ENCODE measurements at places on chromosomes 6 and 20. TPM values are rescaled to one million over a fixed set of nuclear protein-coding genes. Genes with fewer than 3 reads are reported as not detected.

The VTA1 gene
- total RNA-seq = 20.1 TPM

The PCSK2 gene
- total RNA-seq = not detected

The MCCD1 gene
- not detected for total RNA-seq

The UTRN gene
- 297 TPM for total RNA-seq

The PSMB9 gene
- 148 TPM for total RNA-seq

The TMEM74B gene
- not detected for total RNA-seq

The OLIG3 gene
- total RNA-seq = not detected

The PTCRA gene
- 1.1 TPM for total RNA-seq

The JAG1 gene
- total RNA-seq = 0.30 TPM

The SAMD5 gene
- total RNA-seq = not detected

The SSR1 gene
- 81.0 TPM for total RNA-seq

The HSPA1L gene
- 5.5 TPM for total RNA-seq

The SOBP gene
- not detected for total RNA-seq

The CRIP3 gene
- 3.8 TPM for total RNA-seq

The FAM83C gene
- total RNA-seq = not detected

The KIF25 gene
- not detected for total RNA-seq

The MC3R gene
- total RNA-seq = not detected

The SLC35F1 gene
- not detected for total RNA-seq

The SSTR4 gene
- not detected for total RNA-seq

The NMBR gene
- total RNA-seq = not detected

The SLC2A10 gene
- total RNA-seq = not detected

The SEC63 gene
- total RNA-seq = 78.7 TPM

The LAMA2 gene
- total RNA-seq = 0.47 TPM

The CALHM5 gene
- 0.10 TPM for total RNA-seq

The ZNF165 gene
- 4.3 TPM for total RNA-seq

The FAM209B gene
- 1.3 TPM for total RNA-seq

The ELOVL2 gene
- total RNA-seq = not detected

The SLC52A3 gene
- total RNA-seq = not detected

The MRPS10 gene
- 16.2 TPM for total RNA-seq

The SEL1L2 gene
- total RNA-seq = not detected

The TCF15 gene
- total RNA-seq = not detected

The MATN4 gene
- not detected for total RNA-seq

The CST4 gene
- not detected for total RNA-seq

The PDYN gene
- total RNA-seq = not detected

The E2F3 gene
- 14.0 TPM for total RNA-seq

The PRPF6 gene
- total RNA-seq = 61.8 TPM

The GLP1R gene
- total RNA-seq = not detected

The NEURL2 gene
- 0.76 TPM for total RNA-seq

The KIAA0408 gene
- total RNA-seq = 5.8 TPM

The ZNF311 gene
- total RNA-seq = not detected

The CGA gene
- 0.62 TPM for total RNA-seq

The PERP gene
- 2.3 TPM for total RNA-seq

The SLC32A1 gene
- total RNA-seq = not detected

The FAM217A gene
- not detected for total RNA-seq

The RIPPLY2 gene
- total RNA-seq = not detected

The CTNNBL1 gene
- 56.0 TPM for total RNA-seq

The TBC1D20 gene
- total RNA-seq = 30.2 TPM

The TREML2 gene
- total RNA-seq = 1.7 TPM

The ZNF391 gene
- 1.0 TPM for total RNA-seq

The GSTA3 gene
- total RNA-seq = not detected

The DOK5 gene
- not detected for total RNA-seq

The DPPA5 gene
- total RNA-seq = not detected

The ENPP5 gene
- total RNA-seq = not detected

The ITPA gene
- 51.1 TPM for total RNA-seq

The LGSN gene
- total RNA-seq = 0.25 TPM

The IYD gene
- not detected for total RNA-seq

The CAGE1 gene
- total RNA-seq = 0.57 TPM

The CDH22 gene
- not detected for total RNA-seq

The TAP1 gene
- 220 TPM for total RNA-seq

The MTFR2 gene
- 3.7 TPM for total RNA-seq
